ENCODE measurements at places on chromosomes 13 and 19.

DNA sequence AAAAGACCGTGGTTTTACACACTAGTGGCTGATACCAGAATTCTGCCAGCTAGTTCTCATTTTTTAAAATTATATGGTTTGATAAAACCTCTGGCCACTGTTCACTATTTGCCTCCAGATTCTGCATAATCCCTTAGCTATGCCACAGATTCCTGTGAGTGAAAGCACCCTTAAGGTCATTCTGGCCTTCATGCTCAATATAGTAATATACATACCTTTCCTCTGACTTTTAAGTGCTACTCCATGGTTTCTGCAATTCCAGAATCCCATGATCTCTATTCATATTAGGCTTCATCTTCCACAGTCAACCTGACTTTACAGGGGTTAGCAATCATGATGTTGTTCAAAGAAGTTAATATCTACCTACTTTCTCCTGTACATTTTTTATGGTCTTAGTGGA is 274.1 kb upstream of the EDNRB start:
- no peak for DNase-seq

- DNase-seq = peak; percentile 16
Measured at GRCh38 chr19:16041299-16041990, 34.9 kb upstream of the TPM4 start.

- DNase-seq = no peak
Measured at GRCh38 chr19:2627319-2627829, 75.1 kb downstream of the GNG7 start.

- no peak for DNase-seq
Measured at GRCh38 chr13:31944262-31945160, 87.1 kb upstream of the FRY start.

GRCh38 chr19:44905437-44906160 is at the start of gene APOE:
Gene APOE, plus strand, starts transcription at chr19:44905796. Its CDS starts 829 bp downstream, at chr19:44906625.
- DNase-seq = no peak

GRCh38 chr13:103188713-103189326 is 122.6 kb upstream of the SLC10A2 start:
- peak; percentile 24 for DNase-seq

- no peak for DNase-seq
Measured at GRCh38 chr19:47512183-47512947, 2.5 kb downstream of the NAPA start.

DNA sequence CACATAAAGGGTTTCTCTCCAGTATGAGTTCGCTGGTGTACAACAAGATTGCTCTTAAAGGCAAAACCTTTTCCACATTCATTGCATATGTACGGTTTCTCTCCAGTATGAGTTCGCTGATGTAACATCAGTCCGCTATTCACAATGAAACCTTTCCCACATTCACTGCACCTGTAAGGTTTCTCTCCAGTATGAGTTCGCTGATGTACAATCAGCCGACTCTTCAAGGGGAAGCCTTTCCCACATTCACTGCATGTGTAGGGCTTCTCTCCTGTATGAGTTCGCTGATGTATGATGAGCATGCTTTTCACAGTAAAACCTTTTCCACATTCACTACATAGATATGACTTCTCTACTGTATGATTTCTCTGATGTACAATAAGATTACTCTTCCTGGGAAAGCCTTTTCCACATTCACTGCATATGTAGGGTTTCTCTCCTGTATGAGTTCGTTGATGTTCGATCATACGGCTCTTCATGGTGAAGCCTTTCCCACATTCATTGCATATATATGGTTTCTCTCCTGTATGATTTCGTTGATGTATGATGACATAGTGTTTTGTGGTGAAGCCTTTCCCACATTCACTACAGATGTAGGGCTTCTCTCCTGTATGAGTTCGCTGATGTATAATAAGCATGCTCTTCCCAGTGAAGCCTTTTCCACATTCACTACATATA is 6.0 kb upstream of the ZNF614 start:
- no peak for DNase-seq

- DNase-seq = no peak
Measured at GRCh38 chr19:5138606-5139582, 170.0 kb downstream of the KDM4B start.

GRCh38 chr19:4691373-4691772 is 21.2 kb upstream of the MYDGF start:
- no peak for DNase-seq

- DNase-seq = peak; percentile 88
Measured at GRCh38 chr19:38229585-38230073, 5.6 kb upstream of the DPF1 start.

DNA sequence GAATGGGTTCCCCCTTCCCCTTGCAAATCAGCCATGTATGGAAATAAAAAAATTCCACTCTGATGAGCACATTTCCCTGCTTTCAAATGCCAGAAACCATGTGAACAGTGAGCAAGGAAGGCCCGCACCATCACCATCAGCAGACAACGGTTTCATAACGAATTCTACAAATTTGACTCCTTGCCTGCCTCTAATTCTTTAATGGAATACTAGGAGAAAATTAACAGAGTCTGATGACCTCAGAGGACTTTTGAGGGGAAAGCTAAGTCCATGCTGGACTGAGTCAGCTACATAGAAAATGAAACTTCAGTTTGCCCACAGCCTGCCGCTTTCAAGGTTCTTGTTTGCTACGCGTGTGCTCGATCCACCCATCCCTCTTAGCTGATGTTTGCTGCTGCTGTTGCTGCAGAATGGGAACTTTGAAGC is 46.7 kb upstream of the KL start:
- no peak for DNase-seq

DNA sequence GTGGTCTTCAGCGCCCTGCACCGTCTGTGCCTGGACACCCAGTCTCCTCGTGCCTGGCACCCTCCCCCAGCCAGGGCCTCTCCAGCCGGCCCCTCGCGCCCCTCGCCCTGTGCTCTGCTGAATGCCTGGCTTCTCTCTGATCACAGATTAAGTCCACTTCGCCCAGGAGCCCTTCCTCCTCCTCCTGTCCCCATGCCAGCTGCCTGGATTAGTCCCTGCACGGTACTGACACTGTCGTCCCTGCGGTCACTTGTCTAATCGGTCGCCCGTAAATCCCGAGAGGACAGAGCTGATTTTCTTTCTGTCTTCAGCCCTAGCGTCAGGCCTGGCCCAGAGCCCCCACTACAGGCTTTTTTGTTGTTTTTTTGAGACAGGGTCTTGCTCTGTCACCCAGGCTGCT is 6.6 kb downstream of the THOP1 start:
- no peak for DNase-seq

DNA sequence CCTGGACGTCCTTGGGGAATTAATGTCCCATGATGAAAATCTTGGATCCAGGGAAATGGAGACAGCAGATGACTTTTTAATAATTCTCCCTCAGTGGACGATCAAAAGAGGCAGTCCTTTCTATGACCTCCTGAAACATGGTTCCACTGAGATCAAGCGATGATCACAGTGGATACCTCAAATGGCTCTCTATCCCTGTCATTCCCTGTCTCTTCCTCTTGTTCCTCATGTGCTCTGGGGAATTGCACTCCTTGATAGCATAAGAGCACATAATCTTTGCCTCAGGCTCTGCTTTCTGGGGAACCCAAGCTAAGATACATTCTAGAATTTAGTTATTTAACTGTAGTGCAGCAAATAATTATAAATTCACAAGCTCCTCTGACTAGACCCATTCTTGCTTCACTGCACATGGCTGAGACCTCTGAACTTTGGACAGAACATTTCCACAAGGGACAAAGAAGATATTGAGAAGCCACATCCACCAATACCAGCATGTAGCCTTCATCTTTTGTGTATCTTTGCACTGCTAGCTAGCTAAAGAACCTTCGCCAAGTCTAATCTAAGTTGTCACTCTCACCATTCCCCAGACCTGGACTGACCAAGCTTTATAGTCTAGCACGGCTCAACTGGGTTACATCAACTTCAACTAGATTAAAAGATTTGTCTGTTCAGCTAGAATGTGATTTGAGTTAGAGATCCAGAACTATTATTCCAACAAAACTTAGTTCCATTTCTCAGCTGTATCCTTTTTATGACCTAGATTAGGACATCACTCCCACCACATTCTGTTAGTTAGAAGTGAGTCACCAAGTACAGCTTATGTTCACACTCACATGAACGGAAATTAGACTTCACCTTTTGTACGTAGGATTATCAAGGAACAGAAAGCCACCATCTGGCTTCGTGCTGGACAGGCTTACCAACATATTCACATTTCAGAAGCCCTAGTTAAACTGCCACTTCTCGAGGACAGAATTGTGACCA is 142.7 kb downstream of the SUCLA2 start:
- DNase-seq = no peak

- no peak for DNase-seq
Measured at GRCh38 chr13:28526876-28527275, 31.9 kb upstream of the FLT1 start.

DNA sequence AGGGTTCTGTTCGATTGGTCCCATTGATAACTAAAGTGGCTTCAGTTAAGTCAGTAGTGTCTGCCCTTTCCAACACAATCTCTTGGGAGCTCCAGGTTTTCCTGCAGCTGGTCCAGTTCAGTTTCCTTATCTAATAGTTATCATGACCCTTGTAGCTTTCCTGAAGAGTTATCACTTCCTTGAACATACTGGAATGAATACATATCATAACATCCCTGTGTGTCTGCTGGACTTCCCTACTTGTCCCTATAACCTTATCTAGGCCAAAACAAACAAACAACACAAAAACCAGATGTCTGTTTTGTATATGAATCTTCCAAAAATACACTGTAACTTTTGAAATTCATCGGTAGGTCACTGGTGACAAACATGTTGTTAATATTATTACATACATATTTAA is 167.6 kb downstream of the DCT start:
- no peak for DNase-seq

DNA sequence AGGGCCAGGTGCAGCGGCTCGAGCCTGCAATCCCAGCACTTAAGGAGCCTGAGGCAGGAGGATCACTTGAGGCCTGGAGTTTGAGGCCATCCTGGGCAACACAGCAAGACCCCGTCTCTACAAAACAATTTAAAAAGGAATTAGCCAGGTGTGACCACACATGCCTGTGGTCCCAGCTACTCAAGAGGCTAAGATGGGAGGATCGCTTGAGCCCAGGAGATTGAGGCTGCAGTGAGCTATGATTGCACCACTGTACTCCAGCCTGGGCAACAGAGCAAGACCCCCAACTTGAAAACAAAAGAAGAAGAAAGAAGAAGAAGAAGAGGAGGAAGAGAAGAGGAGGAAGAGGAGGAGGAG is 47.7 kb downstream of the LATS2 start:
- DNase-seq = no peak

GRCh38 chr13:72166102-72166650 is 299.2 kb upstream of the DACH1 start:
- DNase-seq = no peak

GRCh38 chr19:47618771-47619170 is 9.8 kb downstream of the BICRA start:
- no peak for DNase-seq

- DNase-seq = no peak
Measured at GRCh38 chr19:28949535-28949934, 263.4 kb downstream of the UQCRFS1 start.

DNA sequence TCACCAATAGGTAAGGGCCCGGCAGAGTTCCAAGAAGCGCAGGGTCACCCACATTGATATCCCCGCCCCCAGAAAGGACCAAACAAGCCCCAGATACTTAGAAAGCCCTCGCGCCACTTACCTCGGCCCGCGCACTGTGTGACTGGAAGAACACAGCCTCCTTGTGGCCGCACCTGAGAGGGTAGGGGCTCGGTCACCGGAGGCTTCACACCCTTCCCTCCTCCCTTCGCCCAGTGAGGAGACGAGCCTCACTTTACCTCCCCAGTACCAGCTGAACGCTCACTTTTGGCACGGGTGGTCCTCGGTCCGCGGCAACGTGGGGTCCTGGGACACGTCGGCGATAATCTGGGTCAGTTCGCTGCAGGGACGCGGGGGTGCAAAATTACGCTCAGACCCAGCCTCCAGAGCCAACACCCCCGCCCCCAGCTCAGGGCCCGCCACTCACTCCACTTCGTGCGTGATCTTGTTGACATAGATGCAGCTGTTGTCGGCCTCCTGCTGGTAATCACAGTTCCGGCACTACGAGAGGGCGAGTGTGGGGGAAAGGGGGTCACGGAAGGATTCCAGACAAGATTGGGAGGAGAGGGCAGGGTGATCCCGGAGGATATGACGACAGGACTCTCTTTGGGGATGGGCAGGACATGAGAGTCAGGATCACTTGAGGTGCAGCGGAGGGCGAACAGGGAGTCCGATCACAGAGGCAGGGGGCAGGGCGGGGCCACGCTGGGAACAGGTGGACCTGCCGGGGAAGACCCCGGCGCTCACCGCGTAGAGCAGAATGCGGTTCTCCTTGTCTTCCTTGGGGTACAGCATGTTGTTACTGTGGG is 568 bp downstream of the POLR2I start:
- DNase-seq = no peak

DNA sequence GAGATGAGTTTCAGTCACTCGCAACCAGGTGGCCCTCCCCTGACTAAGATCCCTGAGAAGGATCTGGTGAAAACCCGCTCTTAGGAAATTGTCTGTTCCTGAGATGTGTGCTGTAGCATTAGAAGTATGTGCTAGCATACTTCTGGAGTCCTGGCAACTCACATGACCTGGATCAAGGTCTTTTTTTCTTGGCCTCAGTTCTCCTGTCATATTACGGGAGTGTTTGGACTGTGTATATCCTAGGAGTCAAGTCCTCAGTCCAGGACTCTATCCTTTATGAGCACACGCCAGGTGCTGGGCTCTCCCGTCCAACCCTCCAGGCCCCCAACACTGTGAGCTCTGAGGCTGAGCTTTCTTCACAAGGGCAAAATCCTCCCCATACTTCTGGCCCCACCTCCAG is 156.4 kb downstream of the UQCRFS1 start:
- DNase-seq = no peak

DNA sequence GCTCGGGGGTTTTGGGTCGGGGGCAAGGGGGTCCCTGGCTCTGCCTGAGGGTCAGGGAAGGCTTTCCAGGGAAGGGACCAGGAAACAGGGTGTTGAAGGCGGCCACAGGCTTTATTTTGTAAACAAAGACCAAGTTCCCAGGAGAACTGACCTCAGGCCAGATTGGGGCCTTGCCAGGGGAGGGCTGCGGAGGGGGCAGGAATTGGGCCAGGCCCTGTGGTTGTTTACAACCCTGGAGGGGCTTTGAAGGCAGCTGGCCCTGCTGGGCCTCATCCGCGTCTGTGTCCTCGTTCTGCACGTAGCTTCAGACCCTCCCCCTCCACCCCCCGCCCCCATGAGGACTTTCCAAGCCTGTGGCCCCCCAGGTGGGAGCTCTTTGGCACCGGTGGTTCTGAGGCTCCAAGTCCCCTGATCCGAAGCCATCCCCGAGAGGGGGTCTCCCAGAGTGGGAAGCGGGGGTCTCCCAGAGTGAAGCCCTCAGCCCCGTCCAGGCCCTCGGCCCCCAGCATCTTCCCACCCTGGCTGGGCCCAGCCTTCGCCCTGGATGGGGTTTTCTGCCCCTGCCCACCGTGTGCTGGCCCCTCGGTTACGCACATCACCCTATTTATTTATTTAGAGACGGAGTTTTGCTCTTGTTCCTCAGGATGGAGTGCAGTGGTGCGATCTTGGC is 13.5 kb upstream of the BSG start:
- no peak for DNase-seq
